Mesothelial cell of epicardium (in vitro differentiated cells): ENCODE measurements at places on chromosomes 16 and 17. TPM values are rescaled to one million over a fixed set of nuclear protein-coding genes. Genes with fewer than 3 reads are reported as not detected.

The ADAM11 gene
- 8.5 to 10.1 TPM (median 9.2 TPM) in 3 replicates for total RNA-seq

The ARL16 gene
- 42.8 to 44.7 TPM (median 44.5 TPM) in 3 replicates for total RNA-seq

The CCL15 gene
- total RNA-seq, result not detected in 3 replicates

The HS3ST2 gene
- not detected in 3 replicates for total RNA-seq

The NKD1 gene
- 60.1 to 63.0 TPM (median 61.5 TPM) in 3 replicates for total RNA-seq

The PRAC2 gene
- total RNA-seq, result 7.3 to 8.5 TPM (median 7.9 TPM) in 3 replicates

The OR3A3 gene
- not detected in 3 replicates for total RNA-seq

The UTS2R gene
- 6.1 to 7.6 TPM (median 6.5 TPM) in 3 replicates for total RNA-seq

The GUCY2D gene
- 0.34 to 0.75 TPM (median 0.69 TPM) in 3 replicates for total RNA-seq

The MFAP4 gene
- 194 to 213 TPM (median 210 TPM) in 3 replicates for total RNA-seq

The TEKT1 gene
- not detected in 3 replicates for total RNA-seq

The OR1F1 gene
- not detected in 3 replicates for total RNA-seq

The DPEP3 gene
- total RNA-seq, result not detected in 3 replicates

The CHD9NB gene
- 0.29 to 0.44 TPM (median 0.43 TPM) in 3 replicates for total RNA-seq

The BAIAP3 gene
- total RNA-seq, result 1.3 to 2.4 TPM (median 2.3 TPM) in 3 replicates

The EVPLL gene
- total RNA-seq, result not detected in 3 replicates

The OR3A2 gene
- not detected in 3 replicates for total RNA-seq

The GLTPD2 gene
- 0.22 TPM in 1 of 3 replicates, not detected in the others for total RNA-seq
